ENCODE measurements at places on chromosomes 5 and 9. TPM values are rescaled to one million over a fixed set of nuclear protein-coding genes. Genes with fewer than 3 reads are reported as not detected.

Gene HDAC3
- 62.5 TPM for total RNA-seq

Gene TNC
- 242 TPM for total RNA-seq

Gene PCDH12
- 34.2 TPM for total RNA-seq

Gene FBP1
- total RNA-seq = 238 TPM

Gene ELAVL2
- not detected for total RNA-seq

Gene TAF1L
- 0.03 TPM for total RNA-seq

Gene PBX3
- total RNA-seq = 40.1 TPM

Gene GALNT12
- total RNA-seq = 35.0 TPM

Gene MEGF10
- total RNA-seq = 0.82 TPM

Gene WDR38
- total RNA-seq = 11.4 TPM

Gene GABRA1
- total RNA-seq = not detected

Gene SPATA24
- total RNA-seq = 5.8 TPM

Gene FBN2
- 1.3 TPM for total RNA-seq

Gene FAM200C
- total RNA-seq = 12.3 TPM

Gene SLC22A5
- 8.5 TPM for total RNA-seq

Gene GPR151
- not detected for total RNA-seq

Gene FAM169A
- 2.3 TPM for total RNA-seq

Gene NIPAL4
- 0.17 TPM for total RNA-seq

Gene HCN1
- 0.06 TPM for total RNA-seq

Gene LCN15
- not detected for total RNA-seq

Gene BTNL9
- 73.1 TPM for total RNA-seq

Gene LCN12
- total RNA-seq = 6.3 TPM

Gene SOWAHA
- 0.14 TPM for total RNA-seq

Gene TAF11L7
- not detected for total RNA-seq

Gene SLC6A19
- total RNA-seq = not detected
